ENCODE measurements at places on chromosomes 7 and 10.

DNA sequence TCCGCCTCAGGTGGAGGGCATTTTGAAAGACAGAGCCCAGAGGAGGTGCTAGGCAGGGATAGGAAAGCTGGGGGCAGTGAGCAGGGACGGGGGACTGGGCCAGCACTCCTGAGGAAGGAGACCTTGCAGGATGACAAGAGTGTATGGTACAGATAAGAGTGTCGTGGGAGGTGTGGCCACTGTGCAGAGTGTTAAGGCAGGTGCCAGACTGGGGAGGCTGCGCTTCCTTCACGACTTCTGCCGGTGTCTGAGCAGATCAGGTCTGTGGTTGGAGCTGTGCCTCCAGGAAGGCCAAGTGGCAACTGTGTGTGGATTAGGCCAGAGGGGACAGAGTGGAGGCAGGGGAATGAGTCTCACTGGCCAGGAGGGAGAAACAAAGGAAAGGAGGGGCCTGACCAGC, 161.7 kb downstream of the HIBADH start:
- DNase-seq, result no peak

DNA sequence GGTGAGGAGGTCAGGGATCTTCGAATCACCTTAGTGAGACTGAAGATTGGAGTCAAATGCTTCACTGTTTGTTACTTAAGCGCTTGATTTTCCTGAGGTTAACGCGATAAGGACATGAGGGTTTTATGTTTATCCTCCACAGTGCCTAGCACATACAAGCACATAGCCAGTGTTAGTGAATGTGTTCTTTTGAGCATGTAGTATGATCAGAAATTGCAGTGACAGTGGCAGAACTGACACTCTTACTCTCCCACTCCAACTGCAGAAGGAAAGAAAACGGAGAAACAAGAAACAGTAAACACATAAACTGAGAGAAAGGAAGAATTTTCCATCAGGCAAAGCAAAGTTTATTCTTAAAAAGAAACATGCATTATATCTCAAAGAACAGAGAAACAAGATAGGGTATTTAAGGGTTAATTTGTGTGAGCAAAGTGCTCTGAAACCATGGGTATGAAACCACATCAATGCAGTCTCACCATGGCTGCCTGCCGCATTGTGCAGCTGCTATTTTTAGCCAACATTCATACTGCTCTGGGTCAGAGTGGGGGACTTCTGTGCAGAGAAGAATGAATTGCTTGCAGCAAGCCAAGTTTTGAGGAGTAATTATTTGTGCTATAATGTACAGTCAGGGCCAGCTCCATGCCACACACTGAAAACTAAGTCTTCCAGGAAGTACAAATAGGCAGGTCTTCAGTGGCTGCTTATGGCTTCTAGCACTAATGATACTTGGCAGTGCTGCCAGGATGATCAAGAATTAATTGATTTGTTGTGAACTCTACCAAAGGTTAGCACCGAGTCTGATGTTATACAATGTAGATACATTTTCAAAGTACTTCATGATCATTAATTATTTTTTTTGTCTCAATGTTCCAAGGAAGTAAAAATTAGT, 152.0 kb downstream of the MACC1 start:
- DNase-seq, result no peak

GRCh38 chr10:96512524-96513304, 1.0 kb downstream of the TLL2 start:
- no peak for DNase-seq

DNA sequence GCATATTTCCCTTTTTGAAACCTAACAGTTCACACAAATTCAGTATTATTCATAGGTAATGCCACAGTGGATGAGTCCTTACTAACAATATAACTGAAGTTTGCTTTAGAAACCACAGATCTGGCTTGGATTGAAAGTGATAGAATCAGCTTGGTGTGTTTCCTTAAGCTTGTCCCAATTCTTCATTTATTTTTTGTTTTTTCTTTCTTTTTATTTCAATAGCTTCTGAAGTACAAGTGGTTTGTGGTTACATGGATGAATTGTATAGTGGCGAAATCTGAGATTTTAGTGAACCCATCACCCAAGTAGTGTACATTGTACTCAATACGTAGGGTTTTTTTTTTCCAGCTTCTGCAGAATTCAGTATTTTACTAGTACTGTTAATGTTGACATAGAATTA, 518.2 kb upstream of the SEMA3D start:
- no peak for DNase-seq

- no peak for DNase-seq
These were observed 25.7 kb downstream of the STK32C start for GRCh38 chr10:132281915-132282666.

DNA sequence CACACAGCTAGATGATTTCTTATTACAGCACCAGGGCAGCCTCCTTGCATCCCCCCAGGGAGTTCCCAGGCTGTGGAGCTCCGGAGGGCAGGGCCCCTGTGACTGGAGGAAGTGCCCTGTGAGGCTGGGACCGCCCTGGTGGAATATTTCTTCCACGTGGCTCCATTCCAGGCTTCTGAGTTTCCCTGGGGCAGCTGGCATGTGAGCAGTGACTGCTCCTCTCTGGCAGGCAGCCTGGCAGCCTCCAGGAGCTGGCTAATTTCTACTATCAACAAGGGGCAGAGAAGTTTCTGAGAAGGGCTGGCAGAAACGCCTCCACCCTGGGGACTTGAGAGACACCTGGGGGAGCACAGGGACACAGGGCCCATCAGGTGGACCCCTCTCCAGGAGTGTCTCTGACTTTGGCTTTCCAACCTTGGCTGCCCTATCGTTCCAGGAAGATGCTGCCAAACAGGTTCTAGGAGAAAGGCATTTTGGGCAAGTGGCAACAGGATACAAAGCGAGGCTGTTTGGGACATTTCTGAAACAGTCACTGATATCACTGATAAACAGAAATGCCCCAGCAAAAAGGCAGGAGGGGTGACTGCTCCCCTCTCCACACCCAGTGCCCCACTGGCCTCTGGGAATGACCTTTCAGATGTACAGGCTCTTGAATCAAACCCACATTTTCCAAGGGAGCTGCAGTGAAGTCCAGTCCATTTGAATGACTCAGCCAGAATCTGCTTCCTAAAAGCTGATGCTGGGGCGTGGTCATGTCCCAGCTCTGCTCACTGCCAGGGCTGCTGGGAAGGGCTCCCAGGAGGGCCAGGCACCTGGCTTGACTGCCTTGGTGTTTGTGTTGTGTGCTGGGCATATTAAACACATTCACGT, 16.1 kb downstream of the MYOF start:
- no peak for DNase-seq

DNA sequence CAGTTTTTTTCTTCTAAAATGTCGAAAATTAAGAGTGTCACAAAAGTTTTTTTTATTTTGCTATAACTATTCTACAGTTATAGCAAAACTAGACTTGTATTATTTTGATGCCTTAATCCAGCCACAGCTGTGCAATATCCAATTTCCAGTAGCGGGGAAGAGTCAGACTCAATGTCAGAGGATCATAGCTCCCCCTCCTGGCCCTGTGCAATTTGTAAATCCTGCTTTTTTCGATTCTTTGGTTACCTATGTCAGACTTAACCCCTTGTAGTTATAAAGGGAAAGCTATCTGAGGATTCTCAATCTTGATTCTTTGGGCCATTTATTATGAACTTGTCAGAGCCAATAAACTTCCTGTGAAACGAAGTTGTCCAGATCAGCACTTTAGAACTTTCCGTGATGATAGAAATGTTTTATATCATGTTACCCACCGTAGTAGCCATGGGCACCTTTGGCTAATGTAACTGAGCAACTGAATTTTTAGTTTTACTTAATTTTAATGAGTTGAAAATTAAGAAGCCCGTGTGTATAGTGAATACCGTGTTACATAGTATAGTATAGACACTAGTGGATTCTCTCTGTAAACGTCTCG, 87.7 kb upstream of the PRKCQ start:
- DNase-seq, result no peak

DNA sequence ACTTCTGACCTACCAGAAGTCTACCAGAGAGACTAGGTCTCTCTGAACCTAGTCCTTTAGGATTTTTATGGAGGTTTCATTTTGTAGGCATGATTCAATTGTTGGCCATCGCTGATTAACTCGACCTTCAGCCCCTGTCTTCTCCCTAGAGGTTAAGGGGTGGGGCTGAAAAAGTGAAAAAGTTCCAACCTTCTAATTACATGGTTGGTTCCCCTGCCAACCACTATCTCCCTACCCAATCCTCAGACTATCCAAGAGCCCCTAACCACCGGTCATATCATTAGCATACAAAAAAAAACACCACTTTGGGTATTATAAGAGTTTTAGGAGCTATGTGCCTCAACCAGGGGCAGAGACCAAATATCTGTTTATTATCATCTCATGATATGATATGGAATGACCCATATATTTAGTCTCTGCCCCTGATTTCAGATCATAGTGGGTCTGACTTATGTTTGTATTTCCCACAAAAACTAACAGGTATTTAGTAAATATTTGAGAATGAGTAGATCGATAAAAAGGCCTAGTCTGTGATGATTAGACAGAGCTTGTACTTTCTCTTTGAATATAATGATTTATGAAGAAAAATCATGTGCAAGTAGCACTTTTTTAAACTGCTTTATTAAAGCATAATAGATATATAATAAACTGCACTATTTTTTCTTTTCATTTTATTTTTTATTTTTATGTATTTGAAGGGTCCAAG, 35.8 kb downstream of the DNAJC9 start:
- no peak for DNase-seq

DNA sequence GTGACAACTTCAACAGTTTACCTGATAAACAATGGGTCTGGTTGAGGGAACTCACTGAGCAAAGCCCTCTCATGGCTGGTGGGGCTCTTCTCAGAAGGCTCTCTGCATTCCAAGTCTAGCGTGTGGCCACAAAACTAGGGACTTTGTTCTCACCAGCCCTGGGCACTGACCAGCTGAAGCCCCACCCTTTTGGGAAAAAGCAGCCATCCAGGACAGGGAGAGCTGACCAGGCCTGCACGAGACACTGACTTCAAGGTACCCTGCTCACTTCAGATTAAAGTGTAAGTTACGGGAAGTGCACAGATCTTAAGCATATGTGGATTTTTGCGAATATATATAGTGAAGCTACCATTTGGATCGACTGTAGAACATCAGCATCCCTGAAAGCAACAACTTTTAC, 67.4 kb upstream of the LRRC4 start:
- no peak for DNase-seq

Measured in stimulated activated CD8-positive, alpha-beta memory T cell treated with anti-CD3 and anti-CD28 coated beads, Interleukin-15, amount 100 ng/mL, for 4 hours (primary cell).